ENCODE measurements at places on chromosomes 12 and 14.
A peak's percentile ranks its signal among the peaks of the same experiment; 100 is the strongest.

DNA sequence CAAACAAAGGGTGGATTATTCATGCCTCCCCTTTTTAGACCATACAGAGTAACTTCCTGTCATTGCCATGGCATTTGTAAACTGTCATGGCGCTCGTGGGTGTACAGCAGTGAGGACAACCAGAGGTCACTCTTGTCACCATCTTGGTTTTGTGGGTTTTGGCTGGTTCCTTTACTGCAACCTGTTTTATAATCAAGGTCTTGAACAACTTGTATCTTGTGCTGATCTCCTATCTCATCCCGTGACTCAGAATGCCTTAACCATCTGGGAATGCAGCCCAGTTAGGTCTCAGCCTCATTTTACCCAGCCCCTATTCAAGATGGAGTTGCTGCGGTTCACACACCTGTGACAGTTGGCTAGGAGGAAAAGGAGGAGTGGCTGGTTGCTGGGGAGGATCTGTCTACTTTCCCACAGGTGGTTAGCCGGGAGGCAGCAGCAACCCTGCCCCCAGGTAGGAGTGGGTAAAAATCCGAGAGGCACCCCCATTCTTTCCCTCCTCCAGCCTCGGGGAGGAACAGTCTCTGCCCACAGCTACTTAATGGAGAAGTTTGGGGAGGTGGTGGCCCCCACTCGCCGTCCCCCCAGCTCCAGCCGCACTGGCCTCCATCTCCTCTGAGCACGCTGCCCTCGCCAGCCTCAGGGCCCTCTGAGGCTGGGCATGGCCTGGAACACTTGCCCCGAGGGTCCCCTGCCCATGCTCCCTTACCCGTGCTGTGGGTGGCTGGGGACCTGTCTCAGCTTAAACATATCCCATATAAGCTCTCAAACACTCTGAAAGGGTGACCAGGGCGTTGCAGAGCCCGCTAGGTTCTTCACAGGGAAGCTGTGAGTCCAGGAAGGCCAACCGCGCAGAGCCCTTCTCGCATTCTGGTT, 41.7 kb downstream of the SMIM41 start:
- DNase-seq: no peak

GRCh38 chr14:78455896-78456435, 285.8 kb downstream of the NRXN3 start:
- no peak for DNase-seq

DNA sequence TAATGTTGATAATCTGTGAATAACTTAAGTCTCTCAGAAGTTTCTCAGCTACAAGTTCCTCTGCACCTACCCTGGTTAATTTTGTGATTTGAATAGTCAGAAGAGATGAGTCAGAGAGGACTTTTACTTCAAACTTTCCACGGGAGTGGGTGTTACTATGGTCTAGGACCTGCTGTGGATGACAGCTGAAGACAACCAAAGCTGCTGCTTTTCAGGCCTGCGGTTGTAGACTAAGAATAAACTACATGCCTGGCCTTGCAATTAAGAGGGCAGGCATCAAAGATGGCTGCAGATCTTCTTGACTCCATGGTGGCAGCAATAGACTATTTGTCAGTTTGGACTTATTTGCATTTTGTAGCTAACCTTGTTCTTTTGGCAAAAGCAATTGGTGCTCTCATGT, 227.1 kb upstream of the KRR1 start:
- peak; percentile 31 for DNase-seq

GRCh38 chr14:50453869-50454268, 57.2 kb upstream of the CDKL1 start:
- no peak for DNase-seq

DNA sequence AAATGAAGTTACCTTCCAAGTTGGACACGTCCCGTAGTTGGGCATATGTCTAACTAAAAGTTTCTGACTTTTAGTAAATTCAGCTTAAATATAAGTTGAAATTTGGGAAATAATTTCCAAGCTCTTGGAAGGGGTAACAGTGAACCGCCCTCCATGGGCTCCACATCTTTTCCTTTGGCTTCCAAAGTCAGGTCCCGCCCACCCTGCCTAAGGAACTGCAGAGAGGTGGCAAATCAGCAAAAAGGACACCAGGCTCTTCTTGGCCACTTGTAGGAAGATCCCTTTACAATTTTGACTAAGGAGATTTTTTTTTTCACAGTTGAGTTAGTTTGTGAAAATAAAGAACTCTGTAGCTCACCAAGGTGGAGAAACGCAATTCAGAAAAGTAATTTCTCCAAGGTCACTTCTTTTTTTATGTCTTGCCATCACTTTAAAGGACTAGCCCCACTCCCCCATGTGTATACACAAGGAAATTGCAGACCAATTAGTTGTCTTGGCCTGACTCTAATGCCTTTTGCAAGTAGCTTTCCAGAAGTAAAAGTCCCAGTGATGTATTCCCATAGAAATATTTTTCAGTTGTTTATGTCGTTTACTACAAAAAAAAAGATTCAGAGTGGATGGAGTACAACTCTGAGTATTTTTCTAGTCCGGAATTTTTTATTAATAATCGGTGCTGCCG, 181.2 kb downstream of the PELI2 start:
- DNase-seq: peak; percentile 14

GRCh38 chr14:75252254-75252837, 26.3 kb upstream of the FOS start:
- no peak for DNase-seq

GRCh38 chr12:49750027-49750995, 9.0 kb downstream of the TMBIM6 start:
- peak; percentile 87 for DNase-seq

GRCh38 chr14:68359022-68359836, 433.6 kb downstream of the ZFP36L1 start:
- no peak for DNase-seq

DNA sequence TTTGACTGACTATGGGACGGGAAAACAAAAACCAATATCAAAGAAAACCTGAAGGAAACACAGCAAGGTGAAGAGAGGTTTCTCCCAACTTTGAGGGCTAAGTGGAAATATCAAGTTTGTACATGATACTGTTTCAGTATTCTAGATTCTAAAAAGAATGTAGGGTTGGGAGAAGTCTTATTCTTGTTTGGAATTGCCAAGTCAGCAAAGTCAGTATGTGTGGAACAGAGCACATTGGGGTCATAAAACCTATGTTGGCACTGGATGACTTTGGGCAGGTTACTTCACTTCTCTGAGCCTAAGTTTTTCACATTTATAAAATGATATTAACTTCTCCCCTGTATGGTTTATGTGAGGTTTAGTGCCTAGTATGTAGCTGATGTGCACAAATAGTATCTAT, 182.2 kb downstream of the ANO4 start:
- no peak for DNase-seq

DNA sequence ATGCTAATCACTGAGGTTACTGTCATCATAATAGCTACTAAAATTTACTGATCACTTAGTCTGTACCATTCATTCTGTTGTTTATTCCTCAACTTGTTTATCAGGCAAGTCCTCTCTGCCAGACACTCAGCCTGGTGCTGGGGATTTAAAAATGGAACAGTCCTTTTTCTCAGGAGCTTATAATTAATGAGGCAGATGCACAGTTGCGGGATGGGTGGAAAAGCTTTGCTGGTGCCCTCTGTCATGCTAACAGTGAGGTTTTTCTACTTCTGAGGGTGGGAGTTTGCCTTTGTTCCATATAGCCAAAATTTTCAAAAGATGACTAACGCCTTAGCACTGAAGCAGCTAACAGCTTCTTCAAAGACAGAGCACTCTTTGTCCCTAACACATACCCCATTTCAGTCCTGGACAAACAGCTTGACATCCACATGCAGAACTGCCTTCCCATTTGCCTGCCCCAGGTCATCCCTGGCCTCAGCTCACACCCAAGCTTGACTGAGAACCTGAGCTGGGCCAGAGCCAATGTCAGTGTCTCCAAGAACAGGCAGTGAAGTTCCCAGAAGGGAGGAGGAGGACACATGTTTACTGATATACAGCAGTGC, 30.8 kb upstream of the HSPB8 start:
- no peak for DNase-seq

- no peak for DNase-seq
These were observed 60.4 kb downstream of the SMUG1 start for GRCh38 chr12:54128416-54128815.

DNA sequence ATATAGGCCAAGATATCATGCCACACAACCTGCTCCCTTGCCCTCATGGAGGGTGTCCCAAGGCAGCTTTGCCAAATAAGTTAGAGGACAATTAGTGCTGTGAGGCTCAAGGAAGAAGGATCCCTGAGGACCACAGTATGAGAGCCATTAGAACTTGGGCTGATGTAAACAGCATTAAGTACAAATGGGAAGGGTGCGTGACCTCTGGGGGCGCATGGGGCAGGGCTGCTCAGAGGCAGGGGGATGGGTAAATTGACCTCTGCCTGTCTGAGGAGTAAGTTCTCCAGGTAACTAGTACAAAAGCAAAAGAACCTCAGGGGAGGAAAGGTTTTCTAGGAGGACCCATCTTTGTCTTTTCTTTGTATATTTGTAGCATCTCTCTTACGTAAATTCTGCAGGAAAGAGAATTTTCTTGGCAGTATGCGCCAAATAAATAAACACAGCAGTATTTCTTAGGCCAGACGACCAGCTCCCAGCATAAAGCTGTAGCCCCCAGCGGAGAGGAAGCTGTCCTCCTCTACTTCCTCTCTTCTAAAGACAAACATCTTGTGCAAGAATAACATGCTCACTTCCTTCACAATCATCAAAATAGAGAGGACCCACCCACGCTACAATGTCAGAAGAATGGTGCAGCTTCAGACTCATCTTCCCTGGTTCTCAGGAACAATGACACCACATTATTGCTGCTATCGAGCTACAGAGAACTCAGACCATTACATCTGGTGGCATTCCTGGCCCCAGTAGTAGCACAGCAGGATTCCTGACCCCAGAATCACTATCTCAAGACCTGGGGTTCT, 16.4 kb upstream of the VWF start:
- peak; percentile 88 for DNase-seq

DNA sequence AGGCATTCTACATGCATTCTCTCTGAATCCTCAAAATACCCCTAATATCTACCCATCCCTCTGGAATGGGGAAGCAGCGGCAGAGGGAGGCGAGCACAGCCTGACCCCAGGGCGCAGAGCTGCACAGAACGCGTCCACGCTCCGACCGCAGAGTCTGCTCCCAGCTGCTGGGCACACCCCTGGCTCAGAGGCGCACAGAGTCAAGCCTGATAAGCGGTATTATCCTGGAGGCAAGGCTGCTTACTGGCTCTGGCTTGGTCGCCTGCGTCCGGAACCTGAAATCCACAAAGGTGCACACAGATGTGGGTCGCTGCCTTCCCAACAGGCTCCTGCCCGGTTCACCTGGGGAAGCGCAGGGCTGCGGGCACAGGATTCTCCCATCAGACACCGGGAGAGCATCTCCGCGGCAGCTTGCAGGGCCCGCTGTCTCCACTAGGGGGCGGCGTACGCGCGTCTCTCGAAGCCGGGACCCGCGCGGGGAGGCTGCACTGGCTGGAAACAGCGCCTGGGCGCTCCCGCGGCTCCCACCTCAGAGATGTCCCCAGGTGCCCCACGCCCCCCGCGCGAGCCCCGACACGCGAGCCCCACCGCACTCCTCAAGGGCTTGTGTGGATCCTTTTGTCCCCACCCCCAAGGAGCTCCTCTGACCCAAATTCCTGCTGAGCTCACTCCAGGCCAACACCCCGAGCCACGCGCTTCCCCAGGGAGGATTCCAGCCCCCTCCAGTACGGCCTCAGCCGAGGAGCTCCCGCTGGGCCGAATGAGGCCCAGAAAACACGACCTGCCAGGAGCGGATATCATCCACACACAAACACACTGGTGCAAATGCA, 120.1 kb upstream of the FZD10 start:
- no peak for DNase-seq

DNA sequence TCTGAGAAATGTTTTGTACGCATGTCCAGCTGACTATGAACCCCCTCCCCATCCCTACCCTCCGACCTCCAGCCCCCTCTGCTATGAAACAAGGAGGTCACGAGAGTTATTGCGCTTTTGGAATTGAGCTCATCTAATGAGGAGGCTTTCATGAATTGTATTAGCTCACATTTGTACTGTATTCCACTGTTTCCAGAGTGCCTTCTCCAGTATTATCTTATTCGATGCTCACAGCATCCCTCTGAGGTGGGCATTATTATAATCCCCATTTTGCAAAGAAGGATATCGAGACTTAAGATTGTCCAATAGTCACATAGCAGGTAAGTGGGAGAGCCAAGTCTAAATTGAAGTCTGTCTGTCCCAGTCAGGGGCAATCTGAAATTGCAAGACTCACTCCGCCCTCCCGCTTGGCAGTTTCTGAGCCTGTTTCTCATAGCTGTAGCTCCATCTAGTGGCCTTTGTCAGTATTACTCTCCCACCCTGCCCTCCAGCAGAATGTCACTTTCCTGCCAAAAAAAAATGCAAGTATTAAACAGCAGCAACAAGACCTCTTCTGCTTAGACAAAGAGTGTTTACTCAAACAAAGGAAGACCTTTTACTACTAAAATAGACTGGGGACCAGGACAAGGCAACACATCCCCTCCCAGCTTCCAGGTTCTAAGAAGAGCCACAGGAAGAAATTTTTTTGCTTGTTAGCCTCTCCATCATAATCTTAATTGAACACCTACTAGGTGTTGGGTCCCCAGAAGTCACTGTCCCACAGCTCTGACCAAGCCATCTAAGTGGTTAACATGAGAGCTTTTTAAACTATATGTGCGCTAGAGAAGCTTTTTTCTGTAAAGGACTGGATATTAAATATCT, 48.6 kb upstream of the TMEM233 start:
- DNase-seq: peak; percentile 89

DNA sequence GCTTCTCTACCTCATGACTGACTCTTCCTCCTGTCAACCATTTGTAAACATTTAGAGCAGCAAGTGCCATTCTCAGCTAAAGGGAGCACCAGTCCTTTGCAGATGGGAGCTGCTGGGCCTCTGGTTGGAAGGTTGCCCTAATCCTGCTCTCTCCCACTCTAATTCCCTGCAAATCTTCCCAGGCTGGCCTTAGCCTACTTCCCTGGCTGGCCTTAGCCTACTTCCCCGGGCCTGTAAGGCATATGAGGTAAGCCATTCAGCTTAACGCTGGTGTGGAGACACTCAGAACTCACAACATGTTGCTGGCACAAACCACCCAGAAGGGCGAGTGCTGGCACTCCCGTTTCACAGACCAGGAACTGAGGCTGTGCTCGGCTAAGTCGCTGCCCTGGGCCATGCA, 69.0 kb downstream of the CPSF2 start:
- DNase-seq: no peak

DNA sequence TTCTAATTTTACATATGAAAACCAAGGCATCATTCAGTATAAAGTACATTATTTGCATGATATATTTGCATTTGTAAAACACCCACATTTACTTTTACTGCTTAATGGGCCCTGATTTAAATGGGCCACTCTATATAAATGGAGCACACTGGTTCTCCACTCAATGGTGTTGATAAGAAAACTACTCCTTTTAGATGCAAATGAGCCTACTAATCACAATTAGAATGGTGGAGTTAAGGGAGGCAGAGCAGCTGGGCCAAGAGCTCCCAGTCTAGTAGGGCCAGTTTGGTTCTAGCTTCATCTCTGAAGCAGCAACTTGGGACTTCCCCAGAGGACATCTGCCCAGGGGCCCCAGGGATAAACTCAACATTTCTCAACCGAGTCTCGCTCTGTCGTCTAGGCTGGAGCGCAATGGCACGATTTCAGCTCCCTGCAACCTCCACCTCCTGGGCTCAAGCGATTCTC, 120.7 kb downstream of the FOXN3 start:
- DNase-seq: no peak
